ENCODE measurements at places on chromosomes 7 and 10.

GRCh38 chr7:36707898-36708297 is 16.4 kb downstream of the AOAH start:
- no peak for DNase-seq

GRCh38 chr10:21929070-21929469 is 74.5 kb downstream of the DNAJC1 start:
- DNase-seq: no peak

DNA sequence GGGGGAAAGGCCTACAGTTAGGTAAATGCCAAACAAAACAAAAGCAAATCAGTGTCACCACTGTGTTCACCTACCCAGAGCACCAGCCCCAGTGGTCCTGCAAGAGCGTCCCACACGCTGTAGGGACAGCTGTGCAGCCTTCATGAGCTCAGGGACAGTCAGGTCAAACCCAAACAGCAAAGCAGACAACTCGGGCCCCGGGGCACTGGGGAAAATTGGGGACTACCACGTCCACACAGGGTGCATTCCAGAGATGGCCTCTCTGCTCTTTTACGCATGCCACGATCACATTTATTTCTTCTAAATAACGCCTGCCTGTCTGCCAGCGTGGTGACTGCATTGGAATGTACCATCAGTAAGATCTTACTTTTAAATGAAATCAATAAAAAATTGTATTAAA is 21.7 kb downstream of the EBF3 start:
- DNase-seq: no peak

GRCh38 chr7:121505021-121505420 is 108.9 kb upstream of the FAM3C start:
- DNase-seq: no peak

- no peak for DNase-seq
Observed at GRCh38 chr10:34333513-34333912, 481.6 kb downstream of the PARD3 start.

DNA sequence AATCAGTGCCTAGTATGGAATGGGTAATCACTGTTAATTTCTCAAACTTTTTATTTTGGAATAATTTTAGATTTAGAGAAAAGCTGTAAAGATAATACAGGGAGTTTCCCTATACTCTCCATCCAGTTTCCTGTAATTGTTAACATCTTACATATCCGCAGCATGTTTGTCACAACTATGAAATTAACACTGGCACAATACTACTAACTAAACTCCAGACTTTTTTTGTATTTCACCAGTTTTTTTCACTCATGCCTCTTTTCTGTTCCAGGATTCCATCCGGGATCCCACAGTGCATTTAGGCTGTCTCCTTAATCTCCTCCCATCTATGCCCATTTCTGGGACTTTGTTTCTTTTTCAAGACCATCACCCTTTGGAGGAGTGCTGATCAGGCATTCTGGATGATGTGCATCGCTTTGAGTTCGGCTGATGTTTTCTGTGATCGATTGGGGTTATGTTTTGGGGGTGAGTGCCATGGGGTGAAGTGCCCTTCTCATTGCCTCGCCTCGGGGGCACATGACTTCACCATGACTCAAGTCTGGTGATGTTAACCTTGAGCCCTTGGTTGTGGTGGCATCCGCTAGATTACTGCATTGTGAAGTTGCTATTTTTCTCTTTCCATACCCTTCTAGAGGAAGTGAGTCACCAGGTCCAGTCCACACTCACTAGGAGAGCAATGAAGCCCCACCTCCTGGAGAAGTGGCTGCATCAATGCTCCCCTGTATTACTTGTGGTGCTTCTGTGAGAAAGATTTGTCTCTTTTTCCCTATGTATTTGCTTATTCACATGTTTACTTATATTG is 43.9 kb upstream of the GRB10 start:
- DNase-seq: no peak

DNA sequence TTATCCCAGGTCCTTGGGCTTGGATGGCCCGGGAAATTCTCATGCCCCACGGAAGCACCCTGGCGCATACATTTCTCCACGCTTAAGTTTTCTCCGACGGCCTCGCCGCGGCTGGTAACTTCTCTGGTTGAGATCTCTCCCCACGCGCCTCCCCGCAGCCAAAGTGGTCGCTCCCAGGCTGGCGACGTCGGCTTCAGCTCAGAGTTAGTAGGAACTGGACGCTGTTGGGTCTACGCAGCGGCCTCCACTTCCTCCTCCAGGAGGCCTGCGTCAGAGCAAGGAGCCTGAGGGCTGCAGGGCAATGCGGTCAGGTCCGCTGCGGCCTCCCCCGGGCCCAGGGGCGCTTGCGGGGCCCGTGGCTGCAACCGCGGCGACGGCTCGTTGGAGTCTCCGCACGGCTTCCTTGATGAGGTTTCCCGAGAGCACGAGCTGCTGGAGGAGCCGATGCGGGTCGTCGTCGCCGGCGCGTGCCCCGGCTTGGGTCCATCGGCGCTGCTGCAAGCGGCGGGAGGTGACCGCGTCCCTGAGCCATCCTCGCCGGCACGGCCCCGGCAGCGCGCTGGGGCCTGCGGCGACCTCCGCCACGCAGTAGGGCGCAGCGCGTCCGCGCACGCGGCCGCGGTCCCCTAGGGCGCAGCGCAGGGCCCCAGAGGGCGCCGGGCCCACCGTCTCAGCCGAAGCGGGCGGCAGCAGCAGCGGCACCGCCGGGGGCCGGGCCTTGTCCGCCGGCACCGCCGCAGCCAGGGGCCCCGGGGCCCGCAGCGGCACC is 744 bp downstream of the FRAT2 start:
- peak; percentile 82 for DNase-seq

DNA sequence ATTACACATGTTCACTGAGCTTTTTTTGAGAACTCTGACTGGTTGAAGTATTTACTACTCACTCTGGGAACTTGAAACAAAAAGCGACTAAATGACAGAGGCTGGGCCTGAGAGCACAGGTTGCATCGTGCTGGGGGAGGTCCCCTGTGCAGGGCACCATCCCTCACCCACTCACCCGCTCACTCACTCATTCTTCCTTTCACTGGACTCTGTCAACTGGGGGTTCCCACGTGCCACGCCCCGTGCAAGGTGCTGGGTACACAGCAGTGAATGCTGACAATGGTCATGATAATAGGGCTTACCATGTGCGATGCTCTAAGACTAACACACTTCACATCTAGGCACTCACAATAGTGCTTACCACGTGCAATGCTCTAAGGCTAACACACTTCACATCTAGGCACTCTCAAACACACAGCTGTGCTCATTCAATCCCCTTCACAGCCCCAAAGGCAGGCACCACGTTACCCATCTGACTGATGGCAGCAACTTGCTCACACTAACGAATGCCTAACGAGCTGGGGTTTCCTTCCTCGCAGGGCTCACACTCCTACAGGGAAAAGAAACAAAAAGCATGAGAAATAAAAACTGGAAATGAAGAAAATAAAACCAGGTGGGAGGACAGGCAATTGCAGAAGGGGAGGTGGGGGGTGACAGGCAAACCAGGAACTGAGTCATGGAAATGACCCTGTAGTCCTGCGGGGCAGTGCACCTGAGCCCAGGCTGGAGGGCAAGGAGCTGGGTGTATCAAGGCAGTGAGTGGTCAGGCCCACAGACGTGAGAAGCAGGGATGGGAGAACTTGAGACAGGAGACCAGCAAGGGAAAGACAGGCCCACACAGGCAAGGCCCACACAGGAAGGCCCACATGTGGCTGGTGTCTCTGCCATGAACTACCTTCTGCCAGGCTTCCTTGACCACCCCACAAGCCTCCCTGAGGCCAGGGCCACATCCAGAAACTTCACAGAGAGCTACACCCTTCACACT is 147.0 kb upstream of the FAM20C start:
- DNase-seq: no peak

DNA sequence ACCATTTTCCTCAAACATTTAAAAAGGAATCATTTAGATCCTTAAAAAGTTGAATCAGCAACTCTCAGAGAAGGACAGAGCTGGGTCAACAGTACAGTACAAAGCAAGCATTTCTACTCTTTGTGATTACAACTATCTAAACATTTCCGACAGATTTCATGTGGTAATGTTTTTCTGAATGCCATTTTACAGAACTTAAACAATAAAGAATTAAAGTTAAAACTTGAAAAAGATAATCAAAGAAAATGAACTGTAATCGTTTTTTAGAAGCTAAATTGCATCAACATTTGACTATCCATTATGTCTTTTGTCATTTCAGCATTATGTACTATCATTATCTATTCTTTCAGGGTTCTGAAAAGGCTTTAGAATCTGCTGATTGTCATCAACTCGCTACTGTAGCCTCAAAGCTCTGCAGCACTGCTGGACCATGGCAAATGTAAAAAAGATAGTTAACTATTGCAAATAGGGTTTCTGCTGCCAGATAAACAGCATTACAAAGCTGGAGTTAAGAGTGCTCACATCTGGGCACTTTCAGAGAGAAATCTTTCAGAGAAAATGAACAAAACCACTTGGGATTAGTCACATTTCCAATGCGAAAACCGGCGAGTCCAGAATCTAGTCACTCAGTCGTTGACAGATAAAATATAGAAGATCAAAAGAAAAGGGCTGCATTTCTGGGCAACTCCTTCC is 160.4 kb upstream of the LAMB4 start:
- DNase-seq: no peak

GRCh38 chr7:24820730-24821044 is 63.4 kb upstream of the GSDME start:
- no peak for DNase-seq

DNA sequence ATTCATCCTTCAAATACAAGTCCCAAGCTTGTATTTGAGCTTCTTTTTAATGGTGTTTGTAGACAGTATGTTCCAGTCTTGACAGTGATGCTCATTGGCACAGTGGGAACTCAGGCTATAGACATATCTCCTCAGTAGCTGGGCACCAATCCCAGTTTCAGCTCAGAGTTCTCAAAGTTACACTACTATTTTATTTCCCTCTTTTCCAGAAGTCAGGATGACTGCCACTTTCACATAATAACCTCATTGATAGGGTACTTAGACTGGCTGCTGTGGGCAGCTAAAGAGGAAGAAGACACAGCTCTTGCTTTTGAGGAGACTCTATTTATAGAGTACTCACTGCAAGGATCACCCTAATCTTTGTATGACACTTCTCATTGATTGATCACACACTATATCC is 2.4 kb downstream of the GBF1 start:
- DNase-seq: no peak

- DNase-seq: no peak
Observed at GRCh38 chr10:112744181-112745096, 205.6 kb upstream of the TCF7L2 start.

DNA sequence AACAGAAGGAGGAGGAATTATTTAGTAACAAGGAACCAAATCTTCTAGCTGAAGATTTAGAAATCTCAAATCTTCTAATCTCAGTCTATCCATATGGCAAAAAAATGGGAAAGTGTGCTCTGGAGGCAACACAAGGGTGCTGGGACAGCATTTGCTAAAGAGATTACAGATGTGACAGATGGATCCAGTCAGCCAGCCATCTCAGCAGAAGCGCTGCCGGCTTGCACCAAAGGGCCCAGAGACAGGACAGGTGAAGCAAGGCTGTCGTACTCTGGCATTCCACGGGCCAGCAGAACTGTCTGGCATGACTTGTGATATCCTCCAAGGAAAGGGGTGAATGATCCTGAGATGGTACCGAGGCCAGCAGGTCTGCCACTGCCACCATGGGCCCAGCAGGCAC is 45.7 kb upstream of the GJD4 start:
- DNase-seq: no peak

- no peak for DNase-seq
Observed at GRCh38 chr10:73926152-73926764, 15.3 kb downstream of the PLAU start.

DNA sequence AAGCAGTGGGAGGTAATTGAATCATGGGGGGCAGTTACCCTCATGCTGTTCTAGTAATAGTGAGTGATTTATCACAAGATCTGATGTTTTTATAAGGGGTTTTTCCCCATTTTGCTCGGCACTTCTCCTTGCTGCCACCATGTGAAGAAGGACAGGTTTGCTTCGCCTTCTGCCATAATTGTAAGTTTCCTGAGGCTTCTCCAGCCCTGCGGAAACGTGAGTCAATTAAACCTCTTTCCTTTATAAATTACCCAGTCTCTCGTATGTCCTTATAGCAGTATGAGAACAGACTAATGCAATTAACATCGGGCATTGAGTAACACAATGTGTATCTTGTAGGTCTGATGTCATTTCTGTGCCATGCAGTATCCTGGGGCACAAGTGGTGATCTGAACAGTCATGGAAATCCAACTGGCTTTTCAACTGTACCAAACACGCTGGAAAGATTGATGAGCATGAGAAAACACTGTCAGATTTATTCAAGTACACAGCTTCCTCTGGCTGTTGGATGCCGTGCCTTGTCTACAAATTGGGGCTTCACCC is 208.6 kb upstream of the KIAA1217 start:
- no peak for DNase-seq

- no peak for DNase-seq
Observed at GRCh38 chr10:80718024-80718423, 180.3 kb downstream of the SH2D4B start.

- DNase-seq: no peak
Observed at GRCh38 chr10:77902159-77902558, 24.4 kb downstream of the DLG5 start.

GRCh38 chr10:133327651-133328357 is 8.9 kb downstream of the CALY start:
- DNase-seq: no peak

- DNase-seq: no peak
Observed at GRCh38 chr7:50730446-50731400, 52.0 kb downstream of the GRB10 start.

DNA sequence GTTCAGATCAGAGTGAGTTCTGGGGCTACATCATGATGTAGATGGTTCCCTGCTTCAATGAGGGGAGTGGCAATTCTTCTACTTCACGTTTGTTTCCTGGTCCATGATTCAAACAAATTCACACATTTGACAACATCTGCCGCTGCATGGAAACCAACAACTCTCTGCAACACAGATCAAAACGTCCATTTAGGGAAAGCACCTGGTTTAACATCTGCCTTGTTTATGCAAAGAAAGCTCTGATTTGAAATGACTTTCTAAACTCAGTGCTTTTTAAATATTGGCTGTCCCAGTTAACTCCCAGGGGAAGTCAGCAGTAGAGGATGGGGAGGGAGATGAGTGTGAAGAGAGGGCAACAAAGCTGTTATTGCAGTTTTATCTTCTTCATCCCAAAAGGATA is 93.8 kb downstream of the GAD2 start:
- no peak for DNase-seq

DNA sequence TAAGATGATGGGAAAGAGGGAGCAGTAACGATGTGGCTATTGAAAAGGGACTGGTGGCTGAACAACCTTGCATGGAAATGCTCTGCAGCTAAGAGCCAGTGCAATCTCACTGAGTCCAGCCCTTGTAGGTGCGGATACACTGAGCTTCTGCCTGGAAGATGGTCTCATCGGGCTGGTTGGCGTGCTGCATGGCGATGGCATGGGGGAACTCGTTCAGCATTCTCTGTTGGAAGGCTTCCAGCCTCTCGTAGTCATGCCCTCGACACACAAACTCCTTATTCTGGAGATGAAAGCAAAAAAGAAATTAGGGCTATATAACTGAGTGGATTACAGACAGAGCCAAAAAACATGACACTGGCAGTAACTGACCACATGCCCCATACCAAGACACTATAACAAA is 197.8 kb upstream of the IMMP2L start:
- DNase-seq: no peak

DNA sequence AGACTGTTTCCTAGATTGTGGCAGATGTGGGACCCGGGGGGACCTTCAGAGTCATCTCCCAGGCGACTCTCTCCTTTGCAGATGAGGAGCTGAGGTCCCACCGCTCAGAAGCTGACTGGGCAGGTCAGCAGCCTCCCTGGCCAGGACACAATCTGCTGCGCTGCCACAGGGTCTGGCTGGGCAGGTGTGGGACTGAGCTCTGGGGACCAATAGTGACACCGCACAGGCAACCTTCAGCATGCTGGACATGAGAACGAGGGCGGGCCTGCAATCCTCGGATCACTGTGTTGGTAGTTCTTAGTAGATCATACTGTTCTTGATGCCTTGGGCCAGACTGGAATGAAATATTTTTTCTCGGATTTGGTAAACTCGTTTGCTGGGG is 20.5 kb upstream of the CRYGN start:
- no peak for DNase-seq
